ENCODE measurements at places on chromosomes 5 and 9.
A peak's percentile ranks its signal among the peaks of the same experiment; 100 is the strongest.

GRCh38 chr9:135879619-135880018 is 27.7 kb downstream of the CAMSAP1 start:
- no peak for DNase-seq

DNA sequence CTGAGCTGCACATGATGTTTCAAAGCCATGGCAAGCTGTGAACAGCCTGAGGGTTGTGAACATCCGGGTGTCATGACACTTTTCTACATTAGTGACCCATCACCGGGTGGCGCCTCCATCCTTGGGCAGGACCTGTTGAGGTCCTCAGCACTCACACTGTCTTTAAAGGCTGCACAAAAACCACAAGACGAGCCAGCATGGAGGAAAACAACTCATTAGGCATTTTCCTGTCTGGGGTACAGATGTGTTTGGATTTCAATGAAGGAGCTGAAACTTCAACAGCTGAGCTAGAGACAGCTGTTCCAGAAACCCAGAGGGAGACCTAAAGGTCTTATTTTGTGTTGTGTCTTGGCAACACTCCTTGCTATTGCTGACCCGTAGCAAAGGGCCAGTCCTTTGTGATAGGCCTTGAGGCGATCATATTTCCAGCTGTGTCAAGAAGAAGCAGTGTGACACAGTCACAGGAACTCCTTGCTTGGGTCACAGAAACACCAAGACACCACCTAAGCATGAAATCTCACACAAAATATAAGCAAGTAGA is 151.8 kb upstream of the VLDLR start:
- DNase-seq = no peak

DNA sequence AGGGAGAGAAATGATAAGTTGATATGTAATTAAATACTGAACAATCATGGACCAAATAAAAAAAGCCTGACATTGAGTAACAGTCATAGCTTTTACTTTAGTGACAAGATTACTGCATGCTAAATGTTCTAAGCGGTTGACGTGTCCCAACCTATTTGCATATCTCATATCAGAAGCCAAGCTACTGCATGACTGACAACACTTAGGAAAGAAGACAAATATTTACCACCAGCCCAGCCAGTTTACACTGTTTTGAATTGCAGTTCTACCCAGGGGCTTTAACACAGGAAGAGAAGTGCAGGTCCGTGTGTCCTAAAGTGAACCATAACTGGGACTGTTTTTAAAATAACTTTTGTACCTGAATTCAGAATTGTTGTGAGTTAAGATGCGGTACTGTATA is 219.9 kb downstream of the PRDM9 start:
- no peak for DNase-seq

DNA sequence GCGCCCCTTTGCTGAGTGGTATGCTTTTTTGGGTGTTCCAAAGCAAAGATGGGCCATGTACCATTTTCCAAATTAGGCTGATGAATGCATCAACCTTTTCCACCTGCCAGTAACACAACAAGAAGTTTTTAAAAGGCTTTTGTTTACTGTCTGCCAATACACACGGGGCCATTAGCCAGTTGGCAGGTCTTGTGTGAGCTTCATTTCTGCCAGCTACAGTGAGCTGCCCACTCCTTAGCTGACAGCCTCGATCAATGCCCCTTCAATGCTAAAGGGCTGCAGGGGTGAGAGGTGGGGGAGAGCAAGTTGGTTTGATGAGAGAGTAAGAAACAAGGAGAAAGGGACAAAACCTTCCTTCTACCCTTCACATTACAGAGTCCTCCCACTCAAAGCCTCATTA is 128.7 kb downstream of the C5orf15 start:
- DNase-seq = no peak

DNA sequence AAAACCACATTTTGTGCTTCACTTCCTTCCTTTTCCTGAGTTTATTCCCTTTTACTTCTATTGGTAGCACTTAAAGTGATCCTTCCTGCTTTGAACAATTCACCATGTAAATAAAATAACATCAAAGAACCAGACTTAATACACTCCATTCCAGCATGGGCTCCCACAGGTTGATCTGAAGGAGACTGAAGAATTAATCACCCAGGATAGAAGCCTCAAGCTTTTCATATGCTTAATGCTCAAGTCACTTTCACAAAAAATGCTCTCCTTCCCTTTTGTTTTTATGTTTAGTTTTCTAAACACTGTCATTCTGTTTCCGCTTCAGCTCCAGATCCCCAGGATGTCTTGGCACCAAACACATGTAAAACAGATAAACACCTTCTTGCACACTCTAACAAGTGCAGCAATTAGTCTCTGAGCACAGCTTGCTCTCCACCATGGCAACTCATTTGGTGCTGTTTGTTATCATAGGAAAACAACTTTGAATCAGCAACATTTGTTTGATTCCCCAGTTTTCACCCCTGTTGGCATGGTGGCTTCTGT is 37.0 kb downstream of the DMRTA1 start:
- no peak for DNase-seq

GRCh38 chr5:134561871-134562296 is 36.4 kb downstream of the JADE2 start:
- no peak for DNase-seq

DNA sequence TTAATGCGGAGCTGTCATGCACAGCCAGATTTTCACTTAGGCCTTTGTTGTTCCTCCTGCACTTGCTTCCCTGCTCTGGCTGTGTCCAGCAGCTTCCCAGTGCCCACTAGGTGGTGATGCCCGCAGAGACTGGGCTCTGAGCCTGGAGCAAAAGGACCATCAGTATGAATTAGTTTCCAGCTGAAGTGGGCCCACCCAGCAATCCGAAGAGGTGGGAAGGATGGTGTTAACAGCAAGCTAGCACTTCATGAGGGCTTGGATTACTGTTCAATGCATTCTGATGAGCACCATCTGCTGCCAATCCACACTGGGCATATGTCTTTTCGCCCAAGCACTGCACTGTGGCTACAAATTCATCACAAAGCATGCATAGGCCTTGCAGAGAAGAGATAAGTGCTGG is 459.1 kb downstream of the SPOCK1 start:
- no peak for DNase-seq

DNA sequence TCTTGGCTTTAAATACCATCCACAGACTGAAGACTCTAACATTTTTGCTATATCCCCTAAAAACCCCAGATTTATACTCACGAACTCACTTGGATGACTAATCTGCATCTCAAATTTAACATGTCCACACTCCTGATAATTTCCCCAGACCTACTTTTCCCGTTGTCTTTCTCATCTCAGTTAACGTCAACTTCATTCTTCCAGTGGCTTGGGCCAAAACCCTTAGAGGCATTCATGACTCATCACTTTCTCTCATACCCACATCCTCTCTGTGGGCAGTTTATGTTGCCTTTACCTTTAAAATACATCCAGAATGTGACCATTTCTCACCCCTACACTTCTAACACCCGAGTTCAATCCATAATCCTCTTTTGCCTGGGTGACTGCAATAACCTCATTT is 96.7 kb downstream of the EDIL3 start:
- DNase-seq = no peak

DNA sequence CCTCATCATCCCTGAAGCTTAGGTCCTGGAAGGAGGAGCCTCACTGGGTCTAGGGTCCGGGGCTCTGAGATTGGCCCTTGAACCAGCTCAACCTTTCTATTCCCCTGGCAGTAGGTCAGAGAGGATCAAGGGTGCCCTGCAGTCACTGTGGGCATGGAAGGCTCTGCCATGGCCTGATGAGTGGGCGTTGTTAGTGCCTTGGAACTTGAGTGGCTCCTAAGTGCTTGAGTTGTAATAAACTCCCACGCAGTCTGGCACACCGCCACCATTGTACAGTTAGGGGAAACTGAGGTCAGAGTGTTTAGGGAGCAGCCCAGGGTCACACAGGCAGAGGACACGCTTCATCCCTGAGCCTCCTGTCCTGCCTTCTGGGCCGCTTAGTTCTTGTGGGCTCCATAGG is 10.4 kb upstream of the SYNPO start:
- DNase-seq = no peak

DNA sequence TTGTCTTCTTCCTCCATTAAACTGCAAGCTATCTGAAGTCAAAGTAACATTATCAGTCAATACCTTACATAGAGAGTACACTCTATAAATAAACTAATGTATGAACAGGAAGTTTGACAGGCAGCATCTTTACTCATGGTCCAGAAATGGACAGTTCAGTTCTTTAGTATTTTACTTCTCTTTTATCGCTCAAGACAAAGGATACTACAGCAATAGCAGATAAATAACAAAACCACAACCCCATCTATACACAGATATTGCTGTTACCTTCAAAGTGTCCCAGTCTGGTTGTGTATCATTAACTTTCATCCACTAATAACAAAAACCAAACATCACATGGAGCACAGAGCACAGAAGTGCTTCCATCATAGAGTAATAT is 46.4 kb downstream of the SEMA5A start:
- DNase-seq = no peak

- peak; percentile 56 for DNase-seq
Measured at GRCh38 chr5:119400245-119400644, 44.4 kb downstream of the TNFAIP8 start.

DNA sequence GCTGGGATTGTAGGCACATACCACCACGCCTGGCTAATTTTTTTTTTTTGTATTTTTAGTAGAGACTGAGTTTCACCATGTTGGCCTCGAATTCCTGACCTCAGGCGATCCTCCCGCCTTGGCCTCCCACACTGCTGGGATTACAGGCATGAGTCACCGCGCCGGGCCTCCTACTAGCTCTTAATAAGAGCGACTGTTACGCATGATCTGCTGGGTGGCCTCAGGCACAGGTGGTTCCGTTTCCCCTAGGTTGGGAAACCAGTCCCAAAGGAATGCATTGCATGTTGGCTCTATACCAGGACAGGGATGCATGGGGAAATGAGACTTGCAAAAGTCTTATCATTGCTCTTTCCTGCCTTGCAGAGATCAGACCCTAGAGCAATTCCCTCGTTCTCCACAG is 184.7 kb upstream of the PPP1R26 start:
- no peak for DNase-seq

DNA sequence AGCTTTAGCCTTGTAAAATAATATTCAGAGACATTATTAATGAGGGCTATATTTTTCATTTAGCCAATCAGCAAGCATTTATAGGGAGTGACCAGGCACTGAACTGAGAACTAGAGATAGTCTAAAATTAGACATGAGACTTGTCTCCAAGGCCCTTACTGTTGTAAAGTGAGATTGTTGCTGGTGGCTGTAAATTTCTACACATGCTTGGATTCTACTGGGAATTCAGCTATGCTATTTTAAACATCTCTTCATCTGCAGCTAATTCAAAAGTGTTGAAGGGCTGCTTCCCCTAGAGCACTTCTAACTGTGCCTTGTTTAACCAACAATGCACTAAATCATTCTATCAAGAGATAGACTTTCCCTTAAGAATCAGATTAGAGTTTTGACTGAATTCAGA is 67.4 kb downstream of the CHSY3 start:
- no peak for DNase-seq

DNA sequence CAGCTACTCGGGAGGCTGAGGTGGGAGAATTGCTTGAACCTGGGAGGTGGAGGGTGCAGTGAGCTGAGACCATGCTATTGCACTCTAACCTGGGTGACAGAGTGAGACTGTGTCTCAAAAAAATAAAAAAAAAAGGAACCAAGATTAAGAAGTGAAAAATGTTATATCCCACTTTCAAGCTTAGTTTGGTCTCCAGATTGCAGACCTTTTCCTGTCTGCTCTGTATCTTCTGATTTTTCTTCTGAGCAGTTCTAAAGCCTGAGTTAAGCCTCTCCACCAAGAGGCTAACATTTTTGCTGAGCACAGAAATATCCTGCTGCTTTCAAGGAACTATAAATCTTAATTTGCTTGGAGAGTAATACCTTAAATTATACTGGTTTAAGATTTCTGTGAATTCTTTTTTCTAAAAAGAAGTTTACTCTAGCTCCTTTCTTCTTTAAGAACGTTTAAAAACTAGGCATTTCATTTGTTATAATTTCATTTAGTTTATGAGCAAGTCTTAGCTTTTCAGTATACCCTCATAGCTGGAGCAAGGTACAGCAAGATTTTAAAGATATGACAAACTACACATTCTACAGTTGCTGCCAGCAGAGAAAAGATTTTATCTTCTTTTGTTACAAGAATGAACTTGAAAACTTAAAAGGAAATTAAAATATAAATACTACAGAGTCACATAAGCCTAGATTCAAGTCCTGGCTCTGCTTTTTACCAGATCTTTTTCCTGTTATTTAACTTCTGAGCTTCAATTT is 55.0 kb downstream of the GARNL3 start:
- DNase-seq = no peak
